ENCODE measurements at places on chromosomes 3 and 15.

DNA sequence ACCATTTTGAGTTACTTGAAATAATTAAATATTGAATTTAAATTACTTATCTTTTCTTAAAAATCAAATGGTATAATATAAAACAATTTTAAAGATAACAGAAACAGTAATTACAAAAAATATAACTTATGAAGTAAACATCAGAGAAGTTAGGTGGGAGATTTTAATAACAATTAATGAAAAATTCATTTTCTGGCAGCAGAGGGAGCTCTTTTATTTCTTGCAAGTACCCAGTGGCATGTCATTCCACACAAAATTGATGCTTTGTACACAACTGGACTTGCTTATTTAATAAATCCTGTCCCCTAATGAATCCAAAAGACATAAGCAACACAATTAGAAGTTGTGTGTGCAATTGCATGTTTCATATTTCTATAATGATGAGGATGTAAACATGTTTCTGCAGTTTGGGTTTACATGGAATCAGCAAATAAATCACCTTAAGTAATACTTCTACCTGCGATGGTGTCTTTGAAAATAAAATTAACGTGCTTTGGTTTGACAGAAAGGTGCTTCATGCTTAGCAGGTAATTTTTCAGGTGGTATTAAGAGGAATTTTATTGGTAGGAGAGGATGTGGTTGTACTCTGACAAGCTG lies 861.3 kb downstream of the ZPLD1 start:
- no peak for DNase-seq

DNA sequence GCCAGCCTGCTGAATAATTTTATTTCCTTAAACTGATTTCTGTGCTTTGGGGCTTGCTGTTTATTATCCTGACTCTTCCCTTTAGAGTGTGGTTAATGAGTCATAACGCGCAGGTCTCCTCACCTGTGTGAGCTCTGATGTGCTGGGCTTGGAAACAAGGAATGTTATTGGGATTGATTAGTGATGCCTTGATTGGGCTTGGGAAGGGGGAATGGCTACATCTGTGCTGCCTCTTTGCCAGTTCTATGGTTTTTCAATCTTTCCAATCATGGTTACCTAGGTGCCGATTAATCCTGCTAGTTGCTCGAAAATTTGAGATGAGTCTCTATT lies 161.0 kb downstream of the THSD4 start:
- no peak for DNase-seq

DNA sequence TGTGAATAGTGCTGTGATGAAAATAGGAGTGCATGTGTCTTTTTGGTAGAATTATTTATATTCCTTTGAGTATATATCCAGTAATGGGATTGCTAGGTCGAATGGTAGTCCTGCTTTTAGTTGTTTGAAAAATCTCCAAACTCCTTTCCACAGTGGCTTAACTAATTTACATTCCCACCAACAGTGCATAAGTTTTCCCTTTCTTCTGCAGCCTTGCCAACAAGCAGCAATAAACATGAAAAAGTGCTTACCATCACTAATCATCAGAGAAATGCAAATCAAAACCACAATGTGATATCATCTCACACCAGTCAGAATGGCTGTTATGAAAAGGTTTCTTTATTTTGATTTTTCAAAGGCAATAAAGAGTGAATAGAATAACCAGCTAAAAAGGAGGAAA lies 1105.9 kb downstream of the NAALADL2 start:
- DNase-seq: no peak

- no peak for DNase-seq
These were observed 113.4 kb downstream of the CMSS1 start for GRCh38 chr3:99931059-99931458.

DNA sequence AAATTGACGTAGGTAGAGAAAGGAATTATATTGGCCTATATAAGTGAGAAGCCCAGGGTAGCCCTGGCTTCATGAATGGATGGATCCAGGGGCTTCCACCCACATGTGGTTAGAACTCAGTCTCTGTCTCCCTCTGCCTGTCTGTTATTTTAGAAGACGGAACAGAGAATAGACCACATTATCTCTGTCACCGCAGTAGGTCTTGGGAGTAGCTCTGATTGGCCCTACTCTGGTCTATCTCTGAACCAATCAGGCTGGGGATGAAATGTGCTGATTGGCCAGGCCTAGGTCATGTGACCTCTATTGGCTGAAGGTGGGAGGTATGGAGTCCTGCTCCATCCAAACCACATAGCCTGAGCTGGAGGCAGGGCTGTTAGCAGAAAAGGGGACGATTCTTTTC lies 143.0 kb upstream of the PRR23C start:
- no peak for DNase-seq

DNA sequence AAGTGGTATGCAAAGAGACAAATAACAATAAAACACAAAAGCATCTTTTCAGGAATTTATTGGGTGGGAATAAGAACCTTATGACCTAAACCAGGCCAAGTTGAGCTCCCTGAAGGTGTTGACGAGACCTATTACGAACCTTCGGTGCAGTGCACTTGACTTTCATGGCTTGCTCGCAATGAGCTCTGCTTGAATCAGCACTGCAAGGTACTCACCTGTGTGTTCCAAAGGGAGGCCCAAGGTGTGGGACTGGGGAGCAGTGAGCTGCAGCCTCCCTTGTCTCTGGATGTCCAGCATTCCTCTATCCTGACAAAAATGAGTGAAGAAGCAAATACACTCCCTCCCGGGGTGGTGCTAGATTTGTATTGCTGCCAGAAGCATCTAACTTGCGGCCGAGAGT lies at the start of gene MDFIC2:
Gene MDFIC2, minus strand, starts transcription at position 303 of the 400 bp plus-strand sequence. CDS start 665 bp downstream, outside the sequence.
- DNase-seq: no peak

DNA sequence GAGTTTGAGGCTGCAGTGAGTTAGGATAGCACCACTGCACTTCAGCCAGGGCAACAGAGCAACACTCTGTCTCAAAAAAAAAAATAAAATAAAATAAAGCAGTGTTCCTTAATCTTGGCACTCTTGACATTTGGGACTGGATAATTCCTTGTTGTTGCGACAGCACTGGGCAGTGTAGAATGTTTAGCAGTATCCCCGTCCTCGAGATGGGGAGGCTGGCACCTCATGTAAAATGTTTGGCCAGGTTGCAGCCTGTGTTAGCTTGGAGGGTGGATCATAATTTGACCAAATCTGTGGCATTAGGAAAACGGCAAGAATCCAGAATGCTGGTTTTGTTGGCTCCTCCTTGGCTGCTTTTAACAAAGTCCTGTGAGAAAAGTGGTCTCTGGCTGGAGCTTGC lies 47.0 kb downstream of the ZNF445 start:
- no peak for DNase-seq

- DNase-seq: no peak
These were observed 152.3 kb downstream of the MCTP2 start for GRCh38 chr15:94383706-94384105.

DNA sequence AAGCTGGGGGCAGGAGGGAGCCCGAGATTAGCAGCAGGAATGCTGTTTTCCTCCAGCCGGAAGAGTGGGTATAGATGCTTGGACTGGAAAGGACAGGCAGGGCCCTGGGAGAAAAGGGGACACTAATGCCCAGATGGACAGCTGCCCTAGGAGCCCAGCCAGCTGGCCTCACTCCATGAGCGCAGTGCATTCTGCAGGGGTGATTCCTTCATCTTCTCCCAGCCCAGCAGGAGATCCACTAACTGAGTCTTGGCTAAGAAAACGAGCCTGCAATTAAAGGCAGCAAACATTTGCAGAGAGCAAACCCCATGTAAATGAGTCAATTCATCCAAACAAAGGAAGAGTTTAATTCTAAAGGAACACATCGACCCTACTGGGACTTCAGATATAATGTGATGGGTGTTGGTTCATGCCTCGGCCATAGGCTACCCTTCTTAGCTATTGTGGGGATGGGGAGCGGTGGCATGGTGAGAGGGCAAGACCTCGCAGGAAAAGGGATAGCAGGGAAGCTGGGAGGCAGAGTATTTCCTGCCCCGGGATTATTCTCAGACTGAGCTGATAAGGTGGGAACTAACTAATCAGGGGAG lies 13.3 kb upstream of the MINAR1 start:
- no peak for DNase-seq

DNA sequence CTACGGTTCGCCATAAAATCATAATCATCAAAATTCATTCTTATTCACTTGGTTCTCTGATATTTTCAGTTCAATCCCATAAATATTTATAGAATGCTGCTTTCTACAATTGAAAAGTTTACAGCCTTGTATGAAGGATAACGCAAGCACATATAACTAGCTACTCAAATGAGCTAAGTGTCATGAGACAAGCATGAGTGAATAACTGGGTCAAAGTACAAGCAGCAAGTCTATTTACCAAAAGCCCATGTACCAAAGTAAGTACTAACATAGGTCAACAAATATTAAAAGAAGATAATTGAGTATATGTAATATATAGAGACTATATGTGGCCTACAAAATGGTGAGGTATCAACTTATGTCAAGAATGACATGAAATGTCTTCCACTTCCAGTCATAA lies 596.6 kb downstream of the GBE1 start:
- DNase-seq: no peak

DNA sequence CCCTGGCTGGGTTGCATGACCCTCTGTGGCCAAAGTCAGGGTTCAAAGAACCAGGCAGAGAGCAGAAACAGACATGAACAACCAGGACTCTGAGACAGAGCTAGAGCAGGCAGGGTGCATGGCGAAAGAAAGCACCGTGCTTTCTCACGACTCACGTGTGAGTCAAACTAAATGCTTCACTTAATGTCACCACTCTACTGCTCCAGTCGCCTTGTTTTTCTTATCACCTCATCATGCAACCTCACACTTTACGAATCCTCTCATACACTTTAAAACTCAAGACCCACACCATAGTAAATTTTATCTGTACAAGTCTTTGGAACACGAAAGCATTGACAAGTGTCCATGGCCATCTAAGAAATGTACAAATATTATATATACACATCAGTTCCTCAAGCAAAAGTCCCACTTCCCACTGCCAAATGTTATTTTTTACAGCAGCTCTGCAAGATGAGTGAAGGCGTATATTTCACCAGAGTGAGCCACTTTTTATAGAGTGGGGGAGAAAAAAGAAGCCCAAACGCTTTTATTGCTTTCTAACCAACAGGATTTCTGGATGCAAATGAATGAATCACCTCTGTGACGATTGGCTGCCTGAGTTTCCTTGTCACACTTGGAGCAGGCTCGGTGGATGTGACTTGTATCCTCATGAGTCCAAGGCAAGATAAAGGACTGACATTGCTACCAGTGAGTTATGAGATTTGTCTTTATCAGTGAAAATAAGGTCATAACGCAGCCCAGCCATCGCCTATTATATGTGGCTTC lies 16.0 kb upstream of the MEGF11 start:
- DNase-seq: no peak

DNA sequence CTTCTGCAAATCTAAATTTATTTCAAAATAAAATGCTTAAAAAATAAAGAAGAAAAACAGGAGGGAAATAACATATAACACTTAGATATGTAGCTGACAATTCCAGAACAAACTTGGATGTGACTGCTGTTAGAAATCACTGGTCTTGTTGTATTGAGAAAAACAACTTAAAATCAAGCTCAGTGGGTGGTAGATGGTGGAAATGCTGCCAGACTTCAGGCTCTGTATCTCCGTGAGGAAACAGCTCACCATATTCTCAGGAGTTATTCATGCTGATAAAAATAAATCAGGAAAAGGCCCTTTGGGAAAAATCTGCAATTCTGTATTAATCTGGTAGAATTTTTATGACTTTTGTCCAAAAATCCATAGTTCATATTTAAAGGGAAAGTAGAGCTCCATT lies 477.6 kb downstream of the RAP2B start:
- DNase-seq: no peak

DNA sequence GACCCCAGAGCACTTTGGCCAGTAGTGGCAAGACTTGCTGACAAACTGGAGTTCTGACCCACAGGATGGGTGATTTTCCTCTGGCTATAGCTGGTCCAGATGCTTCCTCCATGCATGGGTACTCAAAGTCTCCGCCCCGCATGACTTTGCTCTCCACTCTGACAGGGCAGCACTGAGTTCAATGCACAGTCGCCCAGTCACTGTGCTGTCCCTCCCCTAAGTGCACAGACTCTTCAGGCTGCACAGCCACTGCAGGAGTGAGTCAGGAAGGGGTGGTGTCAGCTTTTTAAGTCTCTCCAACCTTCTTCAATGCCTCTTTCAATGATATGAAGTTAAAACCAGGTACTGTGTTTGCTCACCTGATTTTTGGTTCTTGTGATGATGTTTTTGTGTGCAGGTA lies 17.8 kb downstream of the TEX9 start:
- DNase-seq: no peak

GRCh38 chr15:29822684-29823459 lies 604 bp upstream of the TJP1 start:
- no peak for DNase-seq

- DNase-seq: no peak
These were observed 8.3 kb downstream of the SHC4 start for GRCh38 chr15:48955370-48955769.

GRCh38 chr3:189229196-189229828 lies 57.5 kb downstream of the TPRG1 start:
- no peak for DNase-seq

GRCh38 chr3:192917028-192917403 lies 640 bp downstream of the MB21D2 start:
- no peak for DNase-seq

DNA sequence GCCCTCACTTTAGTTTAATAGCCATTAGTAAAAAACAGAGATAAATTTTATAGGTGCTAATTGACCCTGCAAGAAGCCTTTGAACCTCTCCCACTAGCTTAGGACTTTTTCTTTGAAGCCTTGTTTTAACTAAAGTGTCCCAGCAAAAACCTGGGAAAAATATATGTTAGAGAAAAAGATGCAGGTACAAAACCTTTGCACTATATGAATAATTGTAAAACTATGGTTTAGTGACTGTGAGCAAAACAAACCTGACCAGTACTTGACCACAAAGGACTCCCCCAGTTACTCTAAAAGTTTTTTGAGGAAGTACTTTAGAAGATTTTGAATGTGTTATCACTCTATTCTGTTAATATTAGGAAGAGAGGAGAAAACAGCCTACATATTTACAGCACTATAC lies 123.3 kb upstream of the TP63 start:
- DNase-seq: no peak

- no peak for DNase-seq
These were observed 39.8 kb downstream of the MUC20 start for GRCh38 chr3:195760345-195761122.

- DNase-seq: no peak
These were observed 246.4 kb downstream of the SLC9A9 start for GRCh38 chr3:143601723-143602484.

DNA sequence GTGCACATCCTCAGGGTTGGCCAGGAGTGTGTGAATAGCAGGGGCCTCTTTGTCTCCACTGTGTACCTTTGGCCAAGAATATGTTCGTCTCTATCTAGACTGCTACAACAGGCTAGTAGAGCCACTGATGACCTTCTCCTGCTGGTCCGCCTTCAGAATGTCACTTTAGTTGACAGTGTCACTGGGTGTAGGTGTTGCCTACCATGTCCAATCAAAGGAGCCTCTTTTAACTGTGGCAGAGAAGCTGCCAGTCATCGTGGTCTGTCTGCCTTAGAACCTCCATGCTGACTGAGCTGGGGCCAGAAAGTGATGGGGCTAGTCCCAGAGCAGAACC lies 40.1 kb downstream of the OXSR1 start:
- DNase-seq: no peak

- no peak for DNase-seq
These were observed 61.5 kb upstream of the GOLIM4 start for GRCh38 chr3:168157099-168157700.

- no peak for DNase-seq
These were observed 35.6 kb downstream of the ZXDC start for GRCh38 chr3:126439968-126440708.
